ENCODE measurements at places on chromosomes 1 and 21.

DNA sequence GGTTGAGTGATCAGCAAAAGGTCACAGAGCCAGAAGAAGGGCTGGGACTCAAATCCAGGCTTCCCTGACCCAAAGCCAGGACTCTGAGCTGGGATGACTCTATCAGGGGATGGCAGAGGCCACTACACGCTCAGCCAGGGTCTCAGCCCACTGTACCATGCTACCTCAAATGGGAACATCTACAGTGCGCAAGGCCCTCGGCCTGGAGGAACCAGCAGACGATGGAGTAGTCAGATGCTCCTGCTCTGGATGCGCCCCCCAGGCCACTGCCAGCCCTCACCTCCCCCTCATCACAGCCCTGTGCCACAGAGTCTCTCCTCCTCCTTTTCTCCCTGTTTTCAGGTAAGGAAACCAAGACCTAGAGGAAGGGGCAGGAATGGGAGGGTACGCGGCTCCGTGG lies 39.0 kb downstream of the GLIS1 start:
- DNase-seq = no peak

DNA sequence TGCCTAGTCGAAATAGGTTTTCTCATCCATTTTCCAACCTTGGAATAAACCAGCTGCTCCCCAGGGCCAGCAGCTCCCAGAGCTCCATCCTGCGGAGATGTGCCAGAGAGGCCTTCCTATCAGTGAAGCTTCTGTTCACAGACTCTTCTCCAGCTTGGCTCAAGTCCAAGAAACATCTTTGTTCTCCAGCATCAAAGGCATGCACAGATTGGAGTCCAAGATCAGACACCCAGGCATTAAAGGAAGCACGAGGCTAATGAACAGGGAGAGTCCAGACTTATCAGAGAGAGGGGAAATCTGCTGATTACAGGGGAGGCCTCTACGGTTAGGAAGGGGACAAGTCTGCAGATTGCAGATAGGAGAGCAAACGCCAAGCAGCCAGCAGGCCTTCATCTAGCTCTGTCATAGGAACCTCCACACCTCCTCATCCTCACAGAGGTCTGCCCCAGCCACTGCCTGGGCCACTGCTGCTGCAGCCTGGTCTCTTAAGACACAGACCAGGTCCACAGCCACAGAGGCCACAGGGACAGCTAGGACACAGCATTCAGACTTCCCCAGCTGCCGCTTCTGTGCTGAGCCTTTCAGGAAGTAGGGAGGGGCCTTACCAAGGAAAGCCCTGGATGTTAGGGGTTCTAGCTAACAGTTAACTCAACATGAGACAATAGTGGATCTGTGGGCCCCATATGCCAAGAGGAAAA lies 3.4 kb downstream of the PRR9 start:
- DNase-seq = no peak

DNA sequence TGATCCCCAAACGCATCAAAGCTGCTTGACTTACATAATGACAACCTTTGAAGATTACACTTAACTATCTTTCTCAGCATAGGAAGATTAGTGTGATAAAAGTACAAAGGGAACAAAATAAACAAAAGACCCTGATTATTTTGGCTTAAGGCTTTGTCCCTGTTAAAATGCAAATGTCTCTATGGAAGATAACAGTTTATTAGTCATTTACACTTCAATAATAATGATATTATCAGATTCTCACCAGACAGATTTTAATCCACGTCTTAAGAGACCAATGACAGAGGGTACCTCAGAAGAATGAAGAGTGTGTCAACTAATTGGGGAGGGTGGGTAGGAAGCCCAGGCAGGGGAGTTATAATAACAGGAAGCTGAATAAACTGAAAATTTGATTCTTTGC lies 510.4 kb upstream of the PTBP2 start:
- no peak for DNase-seq

DNA sequence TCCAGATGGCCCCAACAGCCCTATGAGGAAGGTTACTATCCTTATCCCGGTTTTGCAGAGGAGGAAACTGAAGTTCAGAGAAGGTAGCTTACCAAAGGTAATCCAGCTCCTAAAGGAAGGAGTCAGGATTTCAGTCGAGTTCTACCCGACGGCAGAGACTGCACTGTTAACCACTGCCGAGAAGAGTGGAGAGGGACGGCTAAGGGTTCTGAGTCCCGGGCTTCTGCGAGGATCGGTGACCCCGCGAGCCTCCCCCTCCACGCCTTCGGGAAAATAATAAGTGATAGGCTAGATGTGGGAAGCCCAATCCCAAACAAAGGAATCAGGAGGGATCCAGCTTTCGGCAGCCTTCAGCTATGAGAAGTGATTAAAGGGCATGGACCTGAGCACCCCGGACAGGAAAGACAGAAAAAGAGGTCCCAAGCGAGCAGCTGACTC lies 587 bp downstream of the TMEM53 start:
- DNase-seq = no peak

- DNase-seq = no peak
These were observed 262.9 kb downstream of the RHOU start for GRCh38 chr1:228998179-228998578.

DNA sequence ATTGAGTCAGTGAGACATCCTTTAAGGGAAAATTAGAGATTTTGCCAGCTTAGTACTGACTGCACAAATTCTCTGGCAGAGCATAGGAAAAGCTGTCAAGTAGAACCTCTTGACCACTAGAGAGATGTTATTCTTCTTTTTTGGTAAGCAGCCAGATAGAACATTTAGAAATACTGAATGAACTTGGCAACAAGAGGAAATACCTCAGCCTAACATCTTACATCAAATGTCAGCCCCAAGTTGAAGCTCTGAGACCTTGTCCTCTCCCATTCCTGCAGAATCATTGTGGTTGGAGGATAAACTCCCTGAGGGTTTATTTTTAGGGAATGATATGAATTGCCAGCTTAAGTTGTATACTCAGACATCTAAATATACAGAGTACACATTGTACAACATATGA lies 53.5 kb downstream of the MIGA1 start:
- DNase-seq = no peak

GRCh38 chr1:209208648-209209047 lies 374.9 kb upstream of the CAMK1G start:
- DNase-seq = no peak

GRCh38 chr1:167605576-167605975 lies 24.5 kb upstream of the RCSD1 start:
- no peak for DNase-seq

GRCh38 chr1:6105763-6106162 lies 60.1 kb downstream of the KCNAB2 start:
- no peak for DNase-seq

DNA sequence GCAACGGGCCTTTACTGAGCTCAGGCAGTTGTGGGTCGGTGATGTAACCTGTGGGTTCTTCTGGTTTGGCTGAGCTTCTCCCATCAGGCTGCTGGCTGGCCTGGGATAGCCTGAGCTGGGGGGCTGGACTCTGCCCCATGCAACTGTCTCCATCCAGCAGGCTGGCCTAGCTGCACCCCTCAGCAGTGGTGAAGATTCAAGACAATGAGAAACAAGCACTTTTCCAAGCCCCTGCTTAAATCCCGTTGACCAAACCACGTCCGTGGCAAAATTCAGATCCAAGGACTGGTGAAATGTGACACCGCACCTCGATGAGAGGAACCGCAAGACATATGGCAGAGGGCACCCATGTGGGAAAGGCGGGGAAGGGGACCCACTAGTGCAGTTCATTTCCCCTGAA lies 25.6 kb downstream of the PRSS38 start:
- no peak for DNase-seq

- no peak for DNase-seq
These were observed 262.5 kb downstream of the GRIK3 start for GRCh38 chr1:36771660-36772284.

GRCh38 chr1:209927466-209927865 lies 10.6 kb upstream of the SYT14 start:
- no peak for DNase-seq

DNA sequence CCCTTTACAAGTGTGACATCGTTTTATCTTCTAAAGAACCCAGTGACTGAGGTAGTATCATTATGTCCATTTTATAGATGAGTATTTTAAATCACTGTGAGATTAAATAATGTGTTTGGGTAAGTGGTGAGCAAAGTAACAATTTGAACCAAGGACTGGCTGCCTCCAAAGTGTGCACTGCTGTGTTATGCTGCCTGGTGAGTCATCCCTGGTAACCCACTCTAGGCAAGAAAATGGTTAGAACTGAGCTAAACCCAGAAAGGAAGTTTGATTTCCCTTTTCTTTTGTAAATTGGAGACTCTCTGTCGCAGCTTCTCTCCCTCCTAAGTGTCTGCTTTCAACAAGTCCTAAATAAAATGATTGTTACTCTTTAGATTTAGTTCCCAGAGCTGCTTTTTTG lies 342.8 kb upstream of the KAZN start:
- DNase-seq = no peak

DNA sequence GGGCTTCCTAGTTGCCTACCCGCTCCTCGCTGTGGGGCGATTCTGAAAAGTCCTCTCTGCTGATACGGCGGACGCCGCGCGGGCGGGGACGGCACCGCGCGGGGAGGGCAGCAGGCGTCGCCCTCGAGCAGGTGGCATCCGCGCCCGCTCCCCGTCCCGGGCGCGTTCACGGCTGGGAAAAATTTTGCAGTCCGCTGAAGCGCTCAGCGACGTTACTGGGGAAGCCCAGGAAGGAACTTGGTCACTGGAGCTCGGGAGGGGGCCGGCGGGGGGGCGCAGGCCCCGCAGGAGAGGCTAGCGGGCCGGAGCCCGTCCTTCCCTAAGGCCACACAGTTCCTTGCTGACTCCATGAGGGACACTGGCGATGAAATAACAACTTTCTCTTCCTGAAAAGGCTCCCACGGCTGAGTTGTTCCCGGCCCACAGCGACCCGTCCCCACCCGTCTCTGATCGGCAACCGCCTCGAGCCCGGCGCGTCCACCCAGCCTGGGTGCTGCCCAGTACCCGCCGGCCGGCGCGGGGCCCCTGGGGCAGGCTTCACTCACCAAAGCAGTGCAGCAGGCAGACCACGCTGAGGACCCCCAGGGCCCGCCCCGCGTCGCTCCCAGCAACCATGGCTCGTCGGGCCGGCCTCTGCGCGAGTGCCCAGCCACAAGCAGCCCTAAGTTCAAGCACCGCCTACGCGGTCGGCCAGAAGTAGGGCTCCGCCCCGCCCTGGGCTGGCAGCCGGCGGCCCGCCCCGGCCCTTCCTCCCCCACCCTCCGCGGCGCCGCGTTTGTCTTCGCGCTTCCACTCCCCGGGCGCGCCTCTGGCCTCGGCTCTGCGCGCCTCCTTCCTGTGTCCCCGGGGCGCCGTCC lies at the start of gene CD58:
TSS of gene CD58 (minus strand) at position 669 of the 857 bp plus-strand sequence. CDS start at position 615, 54 bp downstream.
- peak; percentile 76 for DNase-seq

DNA sequence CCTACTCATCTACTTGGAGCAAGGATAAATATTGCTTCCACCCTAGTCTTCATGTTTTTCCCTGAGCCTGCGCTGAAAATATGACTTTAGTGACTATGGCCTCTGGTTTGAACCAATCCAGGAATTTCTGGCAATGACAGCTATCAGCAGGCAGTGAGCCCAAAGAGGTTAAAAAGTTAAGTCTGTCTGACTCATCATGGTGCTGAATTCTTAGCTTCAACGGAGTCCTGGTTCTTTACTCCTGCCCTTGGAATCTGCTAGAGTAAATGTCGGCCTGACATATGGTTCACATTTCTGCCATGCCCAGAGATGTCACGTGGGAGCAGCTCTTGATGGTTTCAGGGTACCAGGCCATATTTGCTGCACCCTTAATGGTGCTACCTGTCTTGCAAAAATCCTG lies 351.6 kb upstream of the PLXNA2 start:
- no peak for DNase-seq

DNA sequence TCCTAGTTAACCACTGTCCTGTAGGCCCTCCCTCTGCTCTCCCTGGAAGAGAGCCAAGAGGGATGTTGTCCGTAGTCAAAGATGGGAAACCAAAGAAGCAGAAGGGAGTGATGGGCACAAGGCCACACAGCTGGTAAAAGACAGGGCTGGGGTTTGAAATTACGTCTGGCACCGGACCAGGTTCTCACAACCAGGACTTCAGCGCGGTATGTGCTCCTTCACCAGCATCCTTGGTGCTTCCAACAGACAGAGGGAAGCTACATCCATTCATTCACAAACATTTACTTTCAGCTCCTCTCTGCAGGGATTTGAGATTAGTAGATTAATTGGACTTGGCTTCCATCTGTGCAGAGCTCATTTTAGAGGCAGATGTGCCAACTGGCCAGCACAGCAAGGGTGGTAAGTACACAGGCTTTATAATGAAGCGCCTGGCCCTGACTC lies 191.2 kb downstream of the TRABD2B start:
- DNase-seq = no peak
